Glutamatergic neuron (in vitro differentiated cells): ENCODE measurements at places on chromosomes 7 and 10.

DNA sequence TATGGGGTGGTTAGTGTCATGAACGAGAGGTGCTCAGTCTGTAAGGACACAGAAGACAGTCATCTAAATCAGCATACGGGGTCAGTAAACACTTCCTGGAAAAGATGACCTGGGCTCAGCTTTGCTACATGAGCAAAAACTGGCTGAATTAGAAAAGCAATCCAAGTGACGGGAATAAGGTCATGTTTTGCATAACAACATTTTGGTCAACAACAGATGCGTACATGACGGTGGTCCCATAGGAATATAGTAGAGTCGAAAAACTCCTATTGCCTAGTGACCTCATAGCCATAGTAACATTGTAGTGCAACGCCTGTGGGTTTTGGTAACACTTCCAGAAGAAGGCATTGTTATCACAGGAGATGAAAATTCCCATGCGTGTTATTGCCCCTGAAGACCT, 92.9 kb downstream of the CTNNA3 start:
- no peak for DNase-seq

DNA sequence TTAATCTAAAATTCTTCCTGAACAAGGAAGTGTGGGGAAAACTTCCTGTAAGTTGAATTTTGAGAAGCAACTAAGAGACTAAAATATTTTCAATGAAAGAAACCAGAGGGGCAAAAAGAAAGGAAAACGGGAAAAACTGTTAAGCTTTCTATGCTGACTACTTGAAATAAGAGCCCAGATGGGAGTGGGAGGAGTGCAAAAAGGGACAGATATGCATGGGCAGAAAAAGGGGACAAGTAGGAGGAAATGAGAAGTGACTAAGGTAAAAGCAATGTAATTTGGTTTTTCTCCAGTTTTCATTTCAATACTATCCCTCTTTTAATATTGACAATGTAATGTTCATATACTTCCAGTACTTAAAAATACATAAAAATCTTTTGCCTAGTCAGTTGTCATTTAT, 11.1 kb downstream of the OGA start:
- DNase-seq, result no peak

- no peak for DNase-seq
Observed at GRCh38 chr7:17044861-17045260, 163.1 kb upstream of the AGR3 start.

- no peak for DNase-seq
Observed at GRCh38 chr7:101576998-101577397, 52.1 kb downstream of the MYL10 start.

- no peak for DNase-seq
Observed at GRCh38 chr7:66356277-66356721, 151.2 kb downstream of the TPST1 start.

DNA sequence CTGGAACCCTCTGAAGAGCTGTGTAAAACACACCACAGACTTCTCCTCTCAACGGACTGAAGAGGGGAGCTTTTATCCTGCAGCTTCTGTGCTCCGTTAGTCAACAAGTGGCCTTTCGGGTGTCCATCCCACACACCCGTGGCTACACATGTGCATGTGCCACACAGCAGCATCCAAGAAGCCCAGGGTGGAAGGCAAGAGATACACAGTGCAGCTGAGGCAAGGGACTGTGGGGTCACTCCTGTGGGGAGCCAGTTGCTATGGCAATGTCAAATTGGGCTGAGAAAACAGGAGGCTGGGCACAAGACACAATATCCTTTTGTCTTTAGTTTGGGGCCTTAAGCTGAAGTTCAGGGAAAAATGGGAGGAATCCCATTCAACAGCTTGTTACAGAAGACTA, 28.7 kb downstream of the NET1 start:
- no peak for DNase-seq

GRCh38 chr10:558891-559766, 130.3 kb downstream of the DIP2C start:
- no peak for DNase-seq

DNA sequence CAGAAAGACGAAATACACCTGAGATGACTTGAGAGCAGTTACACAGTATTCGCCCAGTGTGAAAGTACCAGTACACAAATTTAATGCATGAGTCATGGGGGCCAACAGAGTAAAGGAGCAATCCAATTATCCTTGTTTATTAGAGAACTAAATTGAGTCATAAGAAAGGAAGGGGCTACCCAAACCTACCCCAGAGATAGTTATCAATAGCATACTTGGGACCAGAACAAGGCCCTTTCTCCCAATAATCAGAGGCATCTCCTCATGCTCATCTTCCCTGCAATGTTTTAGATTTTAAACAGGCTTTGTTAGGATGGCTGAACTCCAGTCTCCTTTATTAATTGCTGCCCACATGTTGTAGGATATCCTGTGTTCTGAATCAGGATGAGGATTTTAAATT, 239.7 kb upstream of the LRGUK start:
- no peak for DNase-seq

DNA sequence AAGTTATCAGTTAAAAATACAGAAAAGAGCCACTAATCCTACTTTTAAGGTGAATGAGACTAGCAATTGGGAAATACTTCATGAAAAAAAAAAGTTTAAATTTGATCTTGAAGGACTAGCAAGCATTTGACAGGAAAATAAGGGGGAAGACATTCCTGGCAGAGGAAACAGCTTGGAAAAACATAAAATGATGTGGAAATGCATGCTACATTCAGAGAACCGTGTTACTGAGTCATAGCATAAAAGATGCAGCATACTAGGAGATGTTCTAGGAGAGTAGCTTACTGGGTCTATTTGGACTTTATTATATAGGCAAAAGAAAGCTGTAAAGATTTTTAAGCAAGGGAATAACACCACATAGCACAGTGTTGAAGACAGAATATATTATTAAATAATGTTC, 108.6 kb upstream of the COL1A2 start:
- DNase-seq, result no peak
